Memory B cell (primary cell): ENCODE measurements at places on chromosomes 2 and 18.

DNA sequence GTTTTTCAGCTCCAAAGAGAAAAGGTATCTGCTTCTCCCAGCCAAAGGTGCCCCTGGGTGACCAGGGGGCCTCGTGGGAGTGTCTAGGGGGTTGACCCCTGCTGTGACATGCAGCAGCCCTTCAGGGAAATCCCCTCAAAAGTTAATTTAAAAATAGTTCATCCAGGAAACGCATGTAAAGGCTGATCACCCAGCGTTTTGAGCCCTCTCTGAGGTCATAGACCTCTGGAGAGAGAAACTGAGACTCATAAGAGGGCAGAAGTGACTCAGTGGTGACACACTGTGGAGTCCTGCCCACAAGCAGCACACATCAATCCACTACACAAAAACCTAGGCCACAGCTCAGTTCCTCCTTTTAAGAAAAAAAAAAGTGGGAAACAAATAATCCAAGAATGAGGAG lies 11.9 kb downstream of the GAL3ST2 start:
- no peak for DNase-seq

- DNase-seq: no peak
Observed at GRCh38 chr2:140186313-140186712, 1406.1 kb upstream of the NXPH2 start.

DNA sequence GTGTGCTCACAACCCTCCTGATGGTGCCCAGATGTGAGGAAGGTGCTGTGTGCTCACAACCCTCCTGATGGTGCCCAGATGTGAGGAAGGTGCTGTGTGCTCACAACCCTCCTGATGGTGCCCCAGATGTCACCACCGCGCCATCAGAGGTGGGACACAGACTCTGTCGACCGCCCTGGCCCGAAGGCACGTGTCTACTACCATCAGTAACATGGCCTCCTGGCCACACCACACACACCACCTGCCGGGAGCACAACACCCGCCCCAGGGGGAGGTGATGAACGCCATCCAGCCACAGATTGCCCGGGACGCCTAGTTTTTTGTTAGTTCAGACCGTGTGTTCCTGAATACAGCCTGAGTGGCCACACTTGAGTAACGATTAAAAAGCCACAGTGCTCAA lies 24.5 kb downstream of the HDAC4 start:
- no peak for DNase-seq

DNA sequence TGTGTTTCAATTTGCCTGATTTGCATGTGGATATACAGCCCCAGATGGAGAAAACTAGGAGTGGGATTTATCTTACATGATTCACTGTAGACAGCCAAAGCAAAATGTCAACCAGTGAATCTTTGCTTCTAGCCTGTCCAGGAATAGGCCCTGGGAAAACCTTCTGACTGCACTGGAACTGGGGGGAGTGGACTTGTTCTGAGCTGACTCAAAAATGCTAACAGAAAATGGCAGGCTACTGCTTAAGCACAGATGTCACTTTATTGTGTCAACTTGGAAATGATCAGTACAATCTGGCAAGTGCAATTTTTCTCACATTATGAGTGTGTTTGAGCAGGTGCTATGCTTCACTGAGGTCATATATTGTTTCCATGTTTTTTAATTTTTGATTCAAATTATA lies 593.7 kb downstream of the NRXN1 start:
- DNase-seq: no peak
